Activated T-helper 2 cell treated with anti-CD3 and anti-CD28 coated beads, Interferon-gamma antibody, Interleukin-2, Interleukin-4, amounts not matched to agents 10 μg/mL and 5 μg/mL and 100 μg/mL, durations not matched to agents 14 hours and 24 hours and 36 hours (primary cell): ENCODE measurements at places on chromosomes 3 and 15.

DNA sequence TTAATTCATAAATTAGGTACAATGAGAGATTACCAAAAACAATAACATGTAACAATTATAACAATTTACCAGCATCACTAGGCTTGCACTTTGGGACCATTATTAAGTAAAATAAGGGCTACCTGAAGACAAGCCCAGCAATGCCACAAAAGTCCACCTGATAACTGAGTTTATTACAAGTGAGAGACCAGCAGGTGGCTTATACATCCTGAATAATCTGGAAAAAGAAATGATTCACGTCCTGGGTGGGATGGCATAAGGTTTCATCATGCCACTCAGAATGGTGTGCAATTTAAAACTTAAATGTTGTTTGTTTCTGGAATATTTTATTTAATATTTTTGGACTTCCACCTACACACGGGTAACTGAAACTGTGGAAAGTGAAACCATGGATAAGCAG lies 1287.1 kb upstream of the GBE1 start:
- no peaks in the 10 kb centered on the region for H3K4me1 ChIP-seq
- no peak for DNase-seq
- H3K27ac ChIP-seq: no peak overlapping the region
- H3K36me3 ChIP-seq: no peaks in the 10 kb centered on the region
- no peaks in the 10 kb centered on the region for H3K27me3 ChIP-seq

DNA sequence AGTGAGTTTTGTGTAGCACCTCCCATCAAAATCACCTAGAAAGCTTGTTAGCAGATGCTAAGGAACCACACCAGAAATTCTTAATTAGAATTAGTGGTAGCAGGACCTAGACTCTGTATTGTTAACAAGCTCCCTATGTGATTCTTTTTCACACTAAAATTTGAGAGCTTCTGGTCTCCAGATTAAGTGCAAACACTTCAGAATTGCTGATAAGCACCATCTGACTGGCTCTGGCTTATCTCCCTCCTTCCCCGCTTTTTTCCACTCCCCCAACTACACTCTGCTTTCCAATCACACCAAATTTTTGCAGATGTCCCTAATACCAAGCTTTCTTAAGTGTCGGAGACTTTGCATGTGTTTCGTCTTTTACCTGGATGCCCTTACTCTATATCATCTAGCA lies 410.1 kb upstream of the DPH6 start:
- DNase-seq: no peak
- no peaks in the 10 kb centered on the region for H3K27me3 ChIP-seq
- no peaks in the 10 kb centered on the region for H3K4me1 ChIP-seq

- no peak overlapping the region for H3K4me3 ChIP-seq
- H3K4me1 ChIP-seq: peaks cover 10% of the 10 kb centered on the region
- no peaks in the 10 kb centered on the region for H3K36me3 ChIP-seq
- H3K27ac ChIP-seq: no peak overlapping the region
- DNase-seq: no peak
- peaks cover 53% of the 10 kb centered on the region for H3K27me3 ChIP-seq
These were observed 43.5 kb downstream of the FMN1 start for GRCh38 chr15:33150971-33151370.

DNA sequence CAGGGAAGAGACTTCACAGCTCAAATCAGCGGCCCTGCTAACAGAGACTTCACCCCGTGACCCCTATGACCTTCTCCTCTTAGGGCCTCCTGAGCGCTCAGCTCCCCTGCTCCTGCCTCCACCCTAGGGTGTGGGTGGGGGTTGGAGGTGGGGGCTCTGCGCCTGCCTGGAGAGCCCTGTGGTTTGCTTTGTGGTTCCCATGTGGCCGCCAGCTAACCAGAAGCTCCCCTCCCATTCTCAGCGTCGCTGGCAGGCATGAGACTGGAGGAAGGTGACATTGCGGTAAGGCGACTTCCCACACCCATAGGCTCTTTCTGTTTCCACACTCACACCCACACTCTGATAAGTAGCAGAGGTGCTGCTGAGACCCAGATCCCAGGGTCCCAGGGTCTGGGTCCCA lies 27.6 kb downstream of the XYLB start:
- H3K27ac ChIP-seq: no peak overlapping the region
- no peak overlapping the region for H3K4me3 ChIP-seq
- peaks cover 20% of the 10 kb centered on the region for H3K4me1 ChIP-seq
- no peaks in the 10 kb centered on the region for H3K27me3 ChIP-seq
- DNase-seq: peak; percentile 44
- peaks cover 35% of the 10 kb centered on the region for H3K36me3 ChIP-seq

DNA sequence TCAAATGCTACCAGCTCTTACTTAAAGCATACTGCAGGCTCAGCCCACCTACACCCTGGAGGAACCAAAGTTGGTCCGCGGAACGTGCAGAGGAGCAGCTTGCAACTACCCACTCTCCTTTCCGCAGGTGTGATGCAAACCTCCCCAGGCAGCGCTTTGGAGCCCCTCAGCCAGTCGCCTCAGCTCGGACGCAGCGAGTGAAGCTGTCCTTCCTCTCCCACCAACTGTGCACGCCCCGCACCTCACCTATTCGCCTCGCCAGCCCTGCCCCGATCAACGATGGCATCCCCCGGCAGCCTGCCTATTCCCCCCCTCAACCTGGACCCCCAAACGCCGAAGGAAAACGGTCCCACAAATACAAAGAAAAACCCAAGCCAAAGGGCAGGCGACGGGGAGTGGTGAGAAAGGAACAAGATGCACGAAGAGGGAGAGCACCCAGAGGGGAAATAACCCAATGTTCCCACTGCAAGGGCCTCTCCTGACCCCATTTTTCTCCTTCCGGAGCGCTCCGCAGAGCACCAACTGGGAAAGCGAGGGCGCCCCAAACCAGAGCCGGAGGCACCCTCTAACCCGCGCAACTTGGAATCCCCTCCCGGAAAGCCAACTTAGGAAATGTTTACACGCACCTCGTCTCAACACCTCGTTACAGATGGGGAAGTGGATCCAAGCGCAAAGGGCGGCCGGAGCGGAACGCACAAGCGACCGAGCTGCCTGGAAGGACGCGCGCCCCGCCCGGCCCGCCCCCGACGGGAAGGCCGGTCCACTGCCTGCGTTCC lies 665 bp downstream of the GLB1 start:
- H3K4me3 ChIP-seq: peak overlapping the region; percentile 98
- no peaks in the 10 kb centered on the region for H3K27me3 ChIP-seq
- peak overlapping the region; percentile 84 for H3K27ac ChIP-seq
- H3K4me1 ChIP-seq: peaks cover 33% of the 10 kb centered on the region
- DNase-seq: peak; percentile 31
- peaks cover 42% of the 10 kb centered on the region for H3K36me3 ChIP-seq

DNA sequence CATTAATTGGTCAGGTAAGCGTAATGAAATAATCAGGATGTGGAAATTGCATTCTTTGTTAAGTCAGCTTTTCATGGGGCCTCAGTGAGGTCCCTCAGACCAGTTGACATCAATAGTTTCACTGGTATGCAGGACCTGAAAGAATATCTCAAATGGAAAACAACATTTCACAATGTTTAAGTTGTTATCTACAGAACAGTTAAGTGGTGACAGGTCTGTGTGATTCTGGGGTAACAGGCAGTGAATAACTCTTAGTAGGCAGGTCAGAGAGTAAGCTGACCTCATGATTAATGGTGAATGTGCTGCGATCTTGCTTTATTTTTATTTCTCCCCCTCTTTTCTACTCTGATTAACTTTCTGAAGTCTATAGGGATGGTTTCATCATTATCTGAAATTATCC lies 28.9 kb upstream of the ACP3 start:
- H3K27me3 ChIP-seq: peaks cover 2% of the 10 kb centered on the region
- no peak overlapping the region for H3K4me3 ChIP-seq
- DNase-seq: no peak
- H3K36me3 ChIP-seq: no peaks in the 10 kb centered on the region
- H3K4me1 ChIP-seq: peaks cover 2% of the 10 kb centered on the region

GRCh38 chr15:72858205-72858604 lies 74.6 kb upstream of the ADPGK start:
- peaks cover 11% of the 10 kb centered on the region for H3K27me3 ChIP-seq
- no peak overlapping the region for H3K27ac ChIP-seq
- H3K4me1 ChIP-seq: no peaks in the 10 kb centered on the region
- DNase-seq: no peak

- H3K4me3 ChIP-seq: no peak overlapping the region
- peaks cover 6% of the 10 kb centered on the region for H3K27me3 ChIP-seq
- H3K27ac ChIP-seq: no peak overlapping the region
- no peak for DNase-seq
These were observed 25.3 kb upstream of the ARHGEF26 start for GRCh38 chr3:154095832-154096421.

DNA sequence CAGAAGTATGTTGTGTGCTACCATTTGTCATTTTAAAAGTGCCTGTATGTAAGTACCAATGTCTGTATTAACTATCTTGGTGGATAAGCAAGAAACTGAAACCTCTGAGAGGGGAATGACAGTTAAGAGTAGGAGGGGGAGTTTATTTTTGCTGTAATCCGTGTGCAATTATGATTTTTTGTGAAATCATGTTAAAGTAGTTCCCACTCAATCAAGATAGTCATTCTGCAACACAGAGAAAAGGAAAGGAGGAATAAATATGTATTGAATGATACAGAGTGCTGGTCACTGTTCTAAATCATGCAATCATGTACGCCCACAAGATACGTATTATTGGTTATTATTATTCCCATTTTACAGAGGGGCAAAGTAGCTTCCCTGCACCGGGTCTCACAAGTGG lies 105.1 kb upstream of the UBE2E1 start:
- H3K36me3 ChIP-seq: no peaks in the 10 kb centered on the region
- peaks cover 2% of the 10 kb centered on the region for H3K27me3 ChIP-seq
- no peak overlapping the region for H3K27ac ChIP-seq
- H3K4me3 ChIP-seq: no peak overlapping the region
- no peak for DNase-seq
- no peaks in the 10 kb centered on the region for H3K4me1 ChIP-seq

DNA sequence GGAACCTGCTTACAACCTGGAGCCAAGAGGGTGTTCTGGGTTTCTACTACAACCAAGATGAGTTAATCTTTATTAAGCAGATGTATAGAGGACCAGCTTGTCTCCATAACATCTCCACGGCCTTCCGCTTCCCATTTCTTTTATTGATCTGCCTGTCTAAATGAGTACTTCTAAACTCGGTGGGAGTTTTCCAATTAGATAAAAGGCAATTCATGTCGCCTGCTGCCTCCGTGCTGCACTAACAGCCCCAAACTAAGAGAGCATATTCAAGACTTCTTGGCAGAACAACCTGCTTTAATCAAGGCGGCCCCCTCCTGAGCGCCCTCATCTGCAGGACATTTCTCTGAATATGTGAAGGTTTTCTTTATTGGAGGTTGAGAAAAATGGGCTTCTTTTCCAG lies 270.1 kb downstream of the PDCD6IP start:
- DNase-seq: no peak
- no peak overlapping the region for H3K4me3 ChIP-seq
- H3K27me3 ChIP-seq: peaks cover 3% of the 10 kb centered on the region

- H3K27ac ChIP-seq: no peak overlapping the region
- DNase-seq: no peak
- no peaks in the 10 kb centered on the region for H3K36me3 ChIP-seq
- no peaks in the 10 kb centered on the region for H3K4me1 ChIP-seq
These were observed 29.5 kb downstream of the CFAP100 start for GRCh38 chr3:126424039-126424717.

GRCh38 chr3:150142936-150143335 lies 172.2 kb upstream of the PFN2 start:
- H3K27ac ChIP-seq: no peak overlapping the region
- H3K27me3 ChIP-seq: no peaks in the 10 kb centered on the region
- H3K36me3 ChIP-seq: no peaks in the 10 kb centered on the region
- H3K4me3 ChIP-seq: no peak overlapping the region
- H3K4me1 ChIP-seq: peaks cover 4% of the 10 kb centered on the region
- DNase-seq: no peak

GRCh38 chr3:183966361-183966791 lies 51.3 kb downstream of the ABCC5 start:
- H3K27me3 ChIP-seq: no peaks in the 10 kb centered on the region
- no peaks in the 10 kb centered on the region for H3K4me1 ChIP-seq
- no peak overlapping the region for H3K4me3 ChIP-seq
- H3K36me3 ChIP-seq: no peaks in the 10 kb centered on the region

- H3K27ac ChIP-seq: no peak overlapping the region
- H3K4me3 ChIP-seq: no peak overlapping the region
- no peaks in the 10 kb centered on the region for H3K4me1 ChIP-seq
- H3K27me3 ChIP-seq: no peaks in the 10 kb centered on the region
- DNase-seq: no peak
These were observed 225.1 kb downstream of the SNRPN start for GRCh38 chr15:25179673-25180511.

DNA sequence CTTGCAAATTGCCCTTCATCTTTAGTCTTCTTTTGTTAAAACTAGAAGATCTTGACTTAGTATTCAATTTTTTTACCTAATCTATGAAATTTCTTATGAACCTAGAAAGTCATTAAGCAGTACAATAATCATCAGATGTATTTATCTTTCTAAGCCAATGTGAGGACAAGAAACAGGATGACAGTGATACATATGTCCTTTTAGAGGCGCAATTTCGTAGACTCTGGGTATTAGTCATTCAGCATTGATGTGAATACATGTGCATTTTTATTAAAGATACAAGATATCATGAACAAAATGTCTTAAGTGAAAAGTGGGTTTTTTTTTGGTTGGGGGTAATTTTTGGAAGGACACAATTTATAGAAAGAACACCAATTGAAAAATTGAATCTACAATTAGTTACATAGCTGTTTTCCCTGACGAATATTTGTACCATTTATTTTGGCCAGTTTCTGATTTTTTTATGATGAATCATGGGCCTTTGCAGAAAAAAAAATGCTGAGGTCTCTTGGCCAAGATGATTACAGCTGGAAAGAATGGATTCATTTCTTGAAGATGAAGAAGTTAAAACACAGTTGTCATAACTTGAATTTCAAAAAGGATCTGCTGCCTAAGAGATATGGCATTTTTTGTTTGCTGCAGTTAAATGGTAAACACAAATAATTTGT lies 48.9 kb upstream of the AGTR1 start:
- H3K36me3 ChIP-seq: no peaks in the 10 kb centered on the region
- no peak overlapping the region for H3K4me3 ChIP-seq
- no peaks in the 10 kb centered on the region for H3K27me3 ChIP-seq
- H3K27ac ChIP-seq: no peak overlapping the region
- no peak for DNase-seq
- H3K4me1 ChIP-seq: no peaks in the 10 kb centered on the region

DNA sequence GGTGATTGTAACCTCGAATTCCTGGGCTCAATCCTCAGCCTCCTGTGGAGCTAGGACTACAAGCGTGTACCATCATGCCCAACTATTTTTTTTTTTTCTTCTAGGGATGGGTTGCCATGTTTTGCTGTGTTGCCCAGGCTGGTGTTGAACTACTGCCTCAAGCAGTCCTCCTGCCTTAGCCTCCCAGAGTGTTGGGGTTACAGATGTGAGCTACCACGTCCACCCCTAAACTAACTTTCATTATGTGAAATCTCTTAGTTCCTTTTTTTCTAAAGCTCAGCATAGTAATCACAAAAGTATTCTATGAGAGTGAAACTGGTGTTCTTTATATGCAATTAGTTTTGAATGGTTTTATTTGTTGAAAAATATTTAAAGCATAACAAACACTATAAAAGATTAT lies 92.1 kb downstream of the XRN1 start:
- DNase-seq: no peak
- no peaks in the 10 kb centered on the region for H3K27me3 ChIP-seq
- peaks cover 1% of the 10 kb centered on the region for H3K4me1 ChIP-seq
